ENCODE measurements at places on chromosomes 3 and 15.

DNA sequence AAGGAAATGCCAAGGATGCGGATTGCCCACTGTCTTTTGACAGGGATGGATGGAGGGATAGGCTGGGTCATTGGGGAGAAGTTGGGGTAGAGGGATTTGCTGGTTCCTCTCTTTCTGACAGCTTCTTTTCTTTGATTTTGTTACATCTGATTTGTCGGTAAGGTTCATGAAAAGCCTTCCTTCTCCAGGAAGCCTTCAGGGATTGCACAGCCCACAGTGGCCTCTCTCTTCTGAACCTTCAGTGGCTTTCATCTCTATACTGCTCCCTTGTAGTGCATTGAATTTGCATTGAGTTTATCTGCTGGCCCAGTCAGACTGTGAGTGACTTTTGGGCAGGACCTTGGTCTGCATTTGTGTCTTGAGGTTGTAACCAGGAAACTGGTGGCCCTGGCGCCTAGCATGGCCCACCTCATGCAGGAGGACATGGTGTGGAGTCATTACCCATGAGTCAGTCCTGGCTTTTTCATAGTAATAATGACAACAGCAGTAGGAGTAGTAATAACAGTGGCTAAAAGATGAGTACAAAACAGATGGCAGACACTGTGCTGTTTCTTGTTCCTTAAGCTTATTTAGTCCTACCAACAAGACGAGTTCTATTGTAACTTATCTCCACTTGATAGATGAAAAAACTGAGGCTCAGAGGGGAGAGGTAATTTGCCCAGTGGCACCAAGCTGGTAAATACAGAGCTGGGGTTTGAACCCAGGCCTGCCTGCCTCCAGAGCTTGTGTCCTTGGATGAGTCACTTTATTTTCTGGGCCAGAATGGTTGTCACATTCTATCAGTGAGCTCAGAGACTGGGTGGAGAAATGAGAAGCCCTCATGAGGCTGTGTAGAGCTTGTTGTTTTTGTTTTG is 28.4 kb downstream of the SMAD6 start:
- DNase-seq = no peak

- no peak for DNase-seq
Observed at GRCh38 chr15:60924916-60925397, 304.1 kb downstream of the RORA start.

DNA sequence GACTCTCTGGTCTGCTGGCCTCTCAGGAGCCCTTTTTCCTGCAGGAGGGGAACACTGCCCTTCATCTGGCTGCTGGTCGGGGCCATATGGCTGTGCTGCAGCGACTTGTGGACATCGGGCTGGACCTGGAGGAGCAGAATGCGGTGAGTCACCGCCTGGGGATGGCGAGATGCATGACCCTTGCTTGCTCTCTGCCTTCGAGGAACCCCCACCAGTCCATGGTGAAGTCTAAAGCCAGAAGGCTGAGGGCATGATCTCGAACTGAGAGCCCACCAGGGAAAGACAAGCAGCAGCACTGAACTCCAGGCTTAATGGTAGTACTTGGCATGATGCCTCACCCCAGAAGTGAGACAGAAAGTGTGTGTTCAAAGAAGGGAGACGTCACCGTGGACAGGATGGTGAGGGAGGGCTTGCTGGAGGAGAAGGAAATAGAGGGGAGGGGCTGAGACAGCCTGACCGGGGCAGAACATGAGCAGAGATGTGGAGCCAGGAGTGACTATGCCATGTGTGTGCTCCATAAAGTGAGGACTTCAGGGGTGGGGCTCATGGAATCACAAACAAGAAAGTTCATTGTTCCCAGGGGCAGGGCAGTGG is 19.2 kb downstream of the ANKDD1A start:
- DNase-seq = no peak

DNA sequence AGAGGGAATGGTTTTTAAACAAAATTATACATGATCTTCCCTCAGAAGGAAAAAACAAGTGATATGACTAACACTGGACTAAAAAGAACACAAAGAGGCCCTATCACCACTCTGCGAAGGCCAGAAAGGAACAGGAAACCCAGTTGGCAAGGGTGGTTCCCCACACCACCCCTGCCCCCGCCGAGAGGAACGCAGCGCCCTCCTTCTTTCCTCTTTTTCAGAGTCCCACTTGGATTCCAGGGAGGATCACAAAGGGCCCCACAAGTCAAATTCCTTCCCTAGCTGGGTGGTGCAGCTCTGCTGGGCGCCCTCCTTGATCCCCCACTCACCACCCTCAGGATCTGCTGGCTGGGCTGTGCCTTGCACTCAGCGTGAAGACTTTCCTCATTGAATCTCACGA is 29.8 kb downstream of the PLA1A start:
- no peak for DNase-seq

DNA sequence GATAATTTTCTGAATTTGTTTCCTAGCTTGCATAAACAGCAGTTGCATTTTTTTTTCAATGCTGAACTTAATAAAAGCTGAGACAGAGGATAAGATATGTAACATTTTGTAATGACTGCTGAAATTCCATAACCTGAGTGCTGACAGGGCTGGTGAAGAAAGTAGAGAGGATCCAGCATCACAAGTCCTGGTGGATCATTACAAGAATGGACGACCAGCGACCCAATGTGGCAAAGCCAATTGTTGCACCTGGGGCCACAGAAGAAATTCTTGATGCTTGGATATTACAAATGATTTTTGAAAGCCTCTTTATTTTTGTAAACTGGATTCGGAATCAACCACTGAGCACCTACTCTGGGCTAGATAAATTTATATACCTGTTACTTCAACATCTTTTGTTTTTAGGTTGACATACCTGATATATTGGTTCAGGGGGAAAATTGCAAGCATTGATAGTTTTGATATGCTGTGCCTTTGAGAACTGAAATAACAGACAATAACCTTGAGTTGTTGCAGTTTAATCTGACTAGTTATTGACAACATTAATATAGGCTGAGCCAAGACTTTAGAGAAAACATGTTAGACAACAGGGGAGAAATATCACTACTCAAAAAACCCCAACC is 3.9 kb upstream of the ACTL6A start:
- DNase-seq = peak; percentile 38

DNA sequence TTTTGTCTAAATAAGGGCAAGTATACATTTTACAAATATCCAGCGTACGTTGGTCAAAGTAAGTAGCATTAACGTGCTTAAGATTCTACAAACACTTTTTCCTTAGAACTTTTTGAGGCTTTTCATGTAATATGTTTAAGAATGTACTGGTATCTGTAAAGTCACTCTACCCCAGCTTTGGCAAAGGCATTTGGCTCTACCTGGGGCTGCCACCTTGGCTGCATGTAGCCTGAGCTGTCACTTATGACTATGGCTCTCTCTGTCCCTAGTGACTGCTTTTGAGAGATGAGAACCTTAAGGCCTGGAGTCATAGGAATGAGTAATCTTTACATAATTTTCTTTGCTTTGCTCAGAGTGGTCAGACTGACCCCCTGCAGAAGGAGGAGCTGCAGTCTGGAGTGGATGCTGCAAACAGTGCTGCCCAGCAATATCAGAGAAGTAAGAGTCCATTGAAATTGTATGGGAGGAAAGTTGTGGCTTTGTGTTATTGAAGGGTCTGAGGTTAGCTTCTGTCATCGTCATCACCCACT is 61.2 kb downstream of the IQGAP1 start:
- DNase-seq = no peak

DNA sequence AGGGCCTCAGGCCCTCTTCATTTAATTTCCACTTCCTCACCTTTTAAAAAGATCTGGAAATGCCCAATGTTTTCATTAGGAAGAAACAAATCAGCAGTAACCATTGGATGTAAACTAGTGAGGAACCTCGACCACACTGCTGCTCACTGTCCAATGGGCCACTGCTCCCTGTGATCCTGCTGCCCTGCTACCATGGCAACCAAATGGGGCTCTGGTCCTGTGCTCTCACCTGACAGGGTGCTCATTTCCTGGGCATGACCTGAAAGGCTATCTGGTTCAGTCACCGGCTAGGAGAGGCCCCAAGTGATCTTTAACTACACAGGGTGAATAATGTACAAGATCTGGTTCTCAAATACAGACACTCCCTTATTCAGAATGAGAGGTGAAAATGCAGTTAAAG is 54.6 kb downstream of the ARHGEF3 start:
- no peak for DNase-seq

- DNase-seq = no peak
Observed at GRCh38 chr3:3084890-3085289, 25.3 kb downstream of the IL5RA start.

DNA sequence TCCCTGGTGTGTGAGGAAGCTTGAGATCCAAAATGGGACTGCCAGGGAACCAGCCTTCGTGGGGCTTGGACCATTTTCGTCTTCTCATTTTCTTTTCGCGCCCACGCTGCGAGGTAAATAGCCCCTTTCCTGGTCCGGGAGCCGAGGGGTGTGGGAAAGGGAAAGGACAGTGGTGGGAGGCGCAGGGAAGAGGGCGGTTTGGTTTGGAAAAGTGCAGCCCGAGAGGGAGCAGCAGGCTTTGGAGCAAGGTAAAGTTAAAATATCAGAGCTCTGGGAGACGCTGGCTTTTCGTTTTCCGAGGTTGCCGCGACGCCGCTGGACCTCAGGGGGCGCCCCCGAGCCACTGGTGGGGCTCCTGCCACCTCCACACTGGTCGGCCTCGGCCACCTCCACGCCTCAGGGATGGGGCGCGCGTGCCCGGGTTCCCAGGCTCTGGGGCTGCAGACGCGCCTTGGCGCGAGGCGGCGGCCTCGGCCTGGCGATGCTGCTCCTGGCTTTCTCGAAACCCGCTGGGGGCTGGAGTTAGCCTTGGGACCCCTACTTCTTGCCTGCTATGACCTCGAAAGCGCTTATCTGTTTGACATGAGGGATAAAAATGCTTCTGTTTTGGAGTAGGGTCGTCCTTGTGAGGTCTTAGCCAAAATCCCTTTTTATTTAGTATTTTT is 3.2 kb downstream of the PTPRG start:
- DNase-seq = no peak

GRCh38 chr3:149152420-149152819 is 23.0 kb downstream of the HPS3 start:
- no peak for DNase-seq

- no peak for DNase-seq
Observed at GRCh38 chr3:151303751-151304150, 12.9 kb downstream of the GPR87 start.

- no peak for DNase-seq
Observed at GRCh38 chr3:152497457-152497856, 228.7 kb downstream of the MBNL1 start.

DNA sequence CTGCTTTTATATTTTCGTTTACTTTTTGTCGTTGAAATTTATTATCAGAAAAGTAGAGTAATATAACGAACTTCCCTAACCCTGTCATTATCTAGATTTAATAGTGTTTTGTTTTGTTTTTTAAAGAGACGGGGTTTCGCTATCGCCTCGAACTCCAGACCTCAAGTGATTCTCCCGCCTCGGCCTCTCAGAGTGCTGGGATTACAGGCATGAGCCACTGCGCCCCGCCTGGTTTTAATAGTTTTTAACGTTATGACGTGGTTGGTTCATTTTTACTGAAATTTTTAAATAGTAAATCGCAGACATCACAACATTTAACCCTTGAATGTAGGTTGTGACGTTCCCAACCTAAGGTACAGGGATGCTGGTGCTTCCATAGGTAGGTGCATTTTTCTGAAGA is 1.0 kb downstream of the NGRN start:
- DNase-seq = peak; percentile 28

DNA sequence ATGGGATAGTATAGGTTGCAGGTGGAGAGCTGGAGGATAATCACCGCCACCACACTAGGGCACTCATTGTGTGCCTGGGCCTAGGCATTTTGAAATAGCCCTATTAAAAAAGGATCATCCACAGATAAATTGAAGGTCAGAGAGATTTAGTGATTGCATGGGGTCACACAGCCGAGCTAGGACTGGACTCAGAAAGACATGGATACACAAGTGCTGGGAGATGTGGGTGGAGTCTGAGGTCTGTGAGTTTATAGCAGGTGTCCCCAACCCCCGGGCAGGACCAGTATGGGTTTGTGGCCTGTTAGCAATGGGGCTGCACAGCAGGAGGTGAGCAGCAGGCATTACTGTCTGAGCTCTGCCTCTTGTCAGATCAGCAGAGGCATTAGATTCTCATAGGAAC is 5.3 kb upstream of the ANKDD1A start:
- DNase-seq = no peak

- no peak for DNase-seq
Observed at GRCh38 chr15:90592131-90592881, 62.6 kb downstream of the CRTC3 start.

DNA sequence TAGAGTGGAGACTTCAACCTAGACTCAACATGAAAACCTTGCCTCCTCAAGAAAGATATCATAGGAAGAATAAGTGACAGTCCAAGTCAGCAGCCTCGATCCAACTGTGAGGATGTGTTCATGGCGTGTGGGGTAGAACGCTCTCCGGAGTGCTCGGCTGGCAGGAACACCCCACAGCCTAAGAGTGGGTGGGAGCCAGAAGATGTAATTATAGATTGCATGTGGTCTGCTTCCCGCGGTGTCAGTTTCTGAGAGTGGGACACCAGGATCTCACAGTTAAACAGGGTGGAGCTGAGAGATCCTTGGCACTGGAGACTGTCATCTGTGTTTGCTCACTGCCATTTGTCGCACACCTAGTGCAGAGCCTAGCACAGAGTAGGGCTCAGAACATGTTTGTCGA is 158.0 kb downstream of the CTNNB1 start:
- no peak for DNase-seq

All from CD4-positive, alpha-beta memory T cell (primary cell).